Activated CD4-positive, CD25-positive, alpha-beta regulatory T cell treated with anti-CD3 and anti-CD28 coated beads, Interleukin-2, amount 50 U/mL, for 16 hours (primary cell): ENCODE measurements at places on chromosomes 12 and 14.

DNA sequence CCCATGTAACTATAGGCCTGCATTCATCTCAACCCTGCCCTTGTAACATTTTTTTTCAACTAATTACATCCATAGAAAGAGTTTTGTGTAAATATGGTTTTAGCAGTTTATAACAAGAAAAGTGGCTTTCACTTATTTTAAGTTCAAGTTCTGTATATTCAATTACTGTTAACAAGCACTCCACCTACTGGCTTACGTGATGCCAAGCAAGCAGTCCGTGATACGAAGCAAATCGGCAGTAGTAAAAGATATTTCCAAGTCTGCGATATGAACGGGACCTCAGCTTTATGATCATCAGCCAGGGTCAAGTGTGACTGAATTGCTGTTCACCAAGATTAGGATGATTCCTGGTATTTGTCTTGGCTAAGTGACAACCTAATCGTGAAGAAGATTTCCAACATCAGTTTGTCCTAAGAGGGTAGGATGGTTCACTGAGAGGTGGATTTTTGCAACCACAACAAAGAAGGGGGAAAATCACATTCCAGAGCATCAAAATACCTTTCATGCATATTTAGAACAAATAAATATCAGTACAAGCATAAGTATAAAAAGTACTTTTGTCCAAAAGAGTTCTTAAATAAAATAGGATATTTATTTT, 456.2 kb downstream of the FOXG1 start:
- DNase-seq = no peak

- no peak for DNase-seq
Measured at GRCh38 chr12:26845057-26845666, 12.2 kb upstream of the ITPR2 start.

GRCh38 chr12:118398940-118399339, 22.6 kb downstream of the SUDS3 start:
- no peak for DNase-seq

GRCh38 chr12:716506-716905, 35.9 kb upstream of the WNK1 start:
- no peak for DNase-seq

- no peak for DNase-seq
Measured at GRCh38 chr12:106049105-106049504, 89.6 kb downstream of the NUAK1 start.

DNA sequence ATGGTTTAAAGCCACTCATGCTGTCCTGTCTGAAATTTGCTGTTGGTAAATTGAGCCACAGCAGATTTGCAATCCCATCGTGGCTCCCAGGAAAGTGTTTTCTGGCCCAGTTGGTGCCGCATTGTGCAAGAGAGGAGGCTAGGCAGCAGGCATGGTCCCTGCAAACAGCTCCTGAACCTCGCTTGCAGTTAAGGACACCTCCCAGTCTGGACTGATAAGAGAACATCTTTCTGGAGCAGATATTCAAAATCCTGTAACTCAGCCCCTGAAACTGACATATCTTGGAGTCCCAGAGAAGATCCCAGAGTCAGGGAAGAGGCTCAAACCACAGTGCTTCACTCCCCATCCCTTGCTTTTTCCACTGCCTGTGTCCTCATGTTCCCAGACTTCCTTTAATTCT, 328.6 kb upstream of the FKBP4 start:
- no peak for DNase-seq
